ENCODE measurements at places on chromosomes 16 and 17. TPM values are rescaled to one million over a fixed set of nuclear protein-coding genes. Genes with fewer than 3 reads are reported as not detected.
A peak's percentile ranks its signal among the peaks of the same experiment; 100 is the strongest.

TMEM256 gene
- 180 TPM for total RNA-seq

ERCC4 gene
- 15.7 TPM for total RNA-seq

TMEM235 gene
- 0.24 TPM for total RNA-seq

- H3K4me1 ChIP-seq = peaks cover 29% of the 10 kb centered on the region
- H3K27me3 ChIP-seq = peaks cover 100% of the 10 kb centered on the region
- H3K4me3 ChIP-seq = no peak overlapping the region
- no peak for DNase-seq
Measured at GRCh38 chr17:48745381-48746275, 17.1 kb upstream of the HOXB13 start.

- no peak overlapping the region for H3K27ac ChIP-seq
- peak; percentile 63 for DNase-seq
- H3K4me3 ChIP-seq = peak overlapping the region; percentile 67
- H3K36me3 ChIP-seq = no peaks in the 10 kb centered on the region
- H3K4me1 ChIP-seq = peaks cover 45% of the 10 kb centered on the region
Measured at GRCh38 chr17:73645050-73645871, 1.0 kb upstream of the SDK2 start.

- H3K27me3 ChIP-seq = peaks cover 6% of the 10 kb centered on the region
- H3K4me1 ChIP-seq = peaks cover 18% of the 10 kb centered on the region
- no peak overlapping the region for H3K4me3 ChIP-seq
- no peak for DNase-seq
- no peaks in the 10 kb centered on the region for H3K36me3 ChIP-seq
Measured at GRCh38 chr17:33019161-33019890, 27.7 kb downstream of the SPACA3 start.

- no peaks in the 10 kb centered on the region for H3K36me3 ChIP-seq
- no peak overlapping the region for H3K27ac ChIP-seq
- peaks cover 54% of the 10 kb centered on the region for H3K4me1 ChIP-seq
- H3K4me3 ChIP-seq = peak overlapping the region; percentile 66
- H3K27me3 ChIP-seq = peaks cover 12% of the 10 kb centered on the region
Measured at GRCh38 chr17:50272711-50273653, 1.3 kb upstream of the TMEM92 start.

- peaks cover 4% of the 10 kb centered on the region for H3K27me3 ChIP-seq
- peaks cover 29% of the 10 kb centered on the region for H3K4me1 ChIP-seq
- no peak overlapping the region for H3K4me3 ChIP-seq
- H3K27ac ChIP-seq = no peak overlapping the region
- no peaks in the 10 kb centered on the region for H3K36me3 ChIP-seq
Measured at GRCh38 chr16:12609937-12610699, 193.6 kb downstream of the CPPED1 start.

DNA sequence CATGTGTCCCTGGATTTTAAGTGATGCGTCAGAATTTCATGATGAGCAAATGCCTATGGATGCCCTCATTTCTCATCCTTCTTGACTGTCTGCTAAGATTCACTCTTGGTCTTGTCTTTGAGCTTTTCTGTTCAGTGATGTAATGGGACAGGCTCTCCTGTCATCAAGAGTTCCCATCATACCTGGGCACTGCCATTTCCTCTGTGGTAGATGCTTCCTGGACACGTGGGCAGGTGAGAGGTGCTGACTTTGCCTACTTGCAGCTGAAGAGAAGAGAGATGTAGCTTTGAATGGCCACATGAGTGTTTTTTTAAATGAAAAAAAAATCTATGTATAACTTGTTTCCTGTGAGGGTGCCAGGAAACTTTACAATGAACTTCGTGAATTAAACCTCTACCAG is 557.7 kb downstream of the MAF start:
- peaks cover 13% of the 10 kb centered on the region for H3K4me1 ChIP-seq
- no peak for DNase-seq

GRCh38 chr16:51034481-51035109 is 116.5 kb downstream of the SALL1 start:
- H3K4me3 ChIP-seq = no peak overlapping the region
- H3K27ac ChIP-seq = no peak overlapping the region
- peaks cover 30% of the 10 kb centered on the region for H3K4me1 ChIP-seq
- DNase-seq = no peak
- no peaks in the 10 kb centered on the region for H3K36me3 ChIP-seq
- no peaks in the 10 kb centered on the region for H3K27me3 ChIP-seq

GRCh38 chr17:11779892-11780291 is 181.6 kb downstream of the DNAH9 start:
- H3K27me3 ChIP-seq = peaks cover 4% of the 10 kb centered on the region
- no peak overlapping the region for H3K4me3 ChIP-seq
- peaks cover 25% of the 10 kb centered on the region for H3K36me3 ChIP-seq
- H3K27ac ChIP-seq = no peak overlapping the region
- no peak for DNase-seq

DNA sequence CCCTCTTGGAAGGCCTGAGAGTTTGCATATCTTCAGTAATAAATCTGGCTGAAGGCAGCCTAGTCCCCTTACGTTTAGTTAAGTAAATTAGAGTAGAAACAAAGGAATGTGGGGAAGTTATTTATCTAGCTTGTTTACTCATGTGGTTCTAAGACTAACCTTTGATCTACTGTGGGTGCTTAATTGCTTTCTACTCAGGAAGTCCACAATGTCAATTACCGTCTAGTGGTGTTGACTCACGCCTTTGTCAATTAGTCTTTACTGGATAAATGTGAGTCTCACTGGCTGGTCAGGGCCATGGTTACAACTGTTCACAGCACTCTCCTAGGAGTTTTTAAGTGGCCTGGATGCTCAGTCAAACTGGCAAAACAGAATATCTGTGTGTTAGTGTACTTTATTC is 2338.4 kb downstream of the TP53TG3F start:
- peaks cover 66% of the 10 kb centered on the region for H3K36me3 ChIP-seq
- no peaks in the 10 kb centered on the region for H3K4me1 ChIP-seq
- no peak overlapping the region for H3K27ac ChIP-seq
- DNase-seq = no peak
- H3K27me3 ChIP-seq = peaks cover 13% of the 10 kb centered on the region

DNA sequence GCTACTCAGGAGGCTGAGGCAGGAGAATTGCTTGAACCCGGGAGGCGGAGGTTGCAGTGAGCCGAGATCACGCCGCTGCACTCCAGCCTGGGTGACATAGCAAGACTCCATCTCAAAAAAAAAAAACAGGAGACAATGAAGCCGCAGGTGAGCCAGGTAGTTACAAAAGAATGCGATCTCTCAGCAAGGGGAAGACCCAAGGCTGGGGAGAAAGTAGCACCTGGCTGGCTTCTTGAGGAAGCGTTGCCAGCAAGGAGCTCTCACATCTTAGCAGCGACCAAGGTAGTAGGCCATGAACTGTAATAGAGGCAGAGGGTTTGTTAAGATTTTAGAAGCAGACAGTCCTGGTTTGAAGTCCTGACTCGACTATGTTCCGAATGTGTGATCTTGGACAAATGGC is 175.0 kb downstream of the AIPL1 start:
- H3K4me1 ChIP-seq = peaks cover 65% of the 10 kb centered on the region
- H3K27me3 ChIP-seq = peaks cover 3% of the 10 kb centered on the region
- H3K36me3 ChIP-seq = no peaks in the 10 kb centered on the region
- no peak overlapping the region for H3K27ac ChIP-seq
- DNase-seq = no peak

DNA sequence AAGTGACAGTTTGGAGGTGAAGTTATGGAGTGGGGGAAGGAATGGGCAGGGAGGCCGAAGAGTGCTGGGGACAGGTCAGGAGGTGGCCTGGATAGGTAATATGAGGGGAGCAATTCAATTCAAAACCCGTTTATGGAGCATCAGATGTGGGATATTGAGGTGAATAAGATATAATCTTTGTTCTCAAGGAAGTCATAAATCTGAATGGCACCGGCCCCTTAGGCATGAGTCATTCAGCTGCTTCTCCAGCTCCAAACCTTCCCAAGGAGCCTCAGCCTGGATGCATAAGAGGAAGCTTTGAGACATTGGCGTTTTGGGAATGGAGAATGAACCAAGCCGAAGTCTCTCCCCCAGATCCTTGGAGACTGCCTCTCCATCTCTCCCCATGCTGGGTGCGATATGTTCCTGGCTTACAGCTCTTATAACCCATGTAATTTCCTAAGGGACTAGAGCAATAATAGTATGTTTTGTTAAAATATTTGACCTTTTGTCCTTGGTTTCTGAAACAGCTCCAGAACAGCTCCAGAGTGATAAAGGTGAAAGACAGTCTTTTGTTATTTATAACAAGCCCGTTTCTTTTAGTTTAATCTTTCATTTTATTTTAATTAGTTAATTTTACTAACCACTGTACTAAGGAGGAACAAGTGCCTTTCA is 1.7 kb downstream of the TUBG2 start:
- H3K4me1 ChIP-seq = peaks cover 7% of the 10 kb centered on the region
- peak overlapping the region; percentile 85 for H3K4me3 ChIP-seq
- H3K27me3 ChIP-seq = peaks cover 3% of the 10 kb centered on the region
- peaks cover 26% of the 10 kb centered on the region for H3K36me3 ChIP-seq
- no peak for DNase-seq

DNA sequence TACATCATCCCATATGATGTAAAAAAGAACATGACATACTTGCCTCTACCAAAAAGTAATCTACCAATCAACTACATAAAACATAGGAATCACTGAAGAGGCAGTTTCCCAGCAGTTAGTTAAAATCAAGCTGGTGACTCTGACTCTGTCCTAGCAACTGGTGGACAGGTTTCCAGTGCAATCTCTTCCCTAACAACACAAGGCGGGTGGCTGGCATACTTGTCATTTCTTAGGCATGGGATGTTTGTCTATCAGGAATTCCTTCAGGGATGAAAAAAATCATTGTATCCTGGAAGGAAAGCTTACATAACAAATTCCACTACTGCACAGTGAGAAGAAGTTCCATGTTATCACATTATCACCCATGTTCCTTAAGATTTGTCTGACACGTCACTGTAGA is 50.9 kb downstream of the HELZ start:
- no peak for DNase-seq
- no peaks in the 10 kb centered on the region for H3K27me3 ChIP-seq
- no peak overlapping the region for H3K4me3 ChIP-seq
- no peaks in the 10 kb centered on the region for H3K4me1 ChIP-seq

DNA sequence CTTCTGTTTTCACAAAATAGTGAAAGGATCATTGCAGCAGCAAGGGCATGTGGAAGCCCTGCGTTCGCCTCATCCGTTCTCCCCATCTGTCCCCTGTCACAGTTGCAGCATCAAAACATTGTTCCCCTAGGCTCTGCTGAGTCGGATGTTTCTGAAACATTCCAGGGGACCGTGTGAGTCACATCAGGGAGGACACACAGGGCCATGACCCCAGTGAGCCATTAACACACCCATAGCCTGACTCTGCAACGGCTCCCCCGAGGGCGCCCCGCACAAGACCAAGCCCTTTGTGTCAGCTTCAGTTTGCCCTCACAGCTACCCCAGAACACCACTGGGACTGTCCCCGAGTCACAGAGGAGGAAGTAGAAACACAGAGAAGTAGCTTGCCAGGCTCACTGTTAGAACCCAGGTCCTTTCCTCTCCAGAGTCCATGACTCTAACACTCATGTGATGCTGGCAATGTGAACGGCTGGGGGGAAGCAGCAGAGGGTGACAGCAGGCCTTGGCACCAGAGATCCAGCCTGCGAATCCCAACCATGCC is 63.3 kb upstream of the HSBP1 start:
- H3K27ac ChIP-seq = no peak overlapping the region
- no peaks in the 10 kb centered on the region for H3K27me3 ChIP-seq
- H3K4me1 ChIP-seq = peaks cover 4% of the 10 kb centered on the region
- DNase-seq = no peak

DNA sequence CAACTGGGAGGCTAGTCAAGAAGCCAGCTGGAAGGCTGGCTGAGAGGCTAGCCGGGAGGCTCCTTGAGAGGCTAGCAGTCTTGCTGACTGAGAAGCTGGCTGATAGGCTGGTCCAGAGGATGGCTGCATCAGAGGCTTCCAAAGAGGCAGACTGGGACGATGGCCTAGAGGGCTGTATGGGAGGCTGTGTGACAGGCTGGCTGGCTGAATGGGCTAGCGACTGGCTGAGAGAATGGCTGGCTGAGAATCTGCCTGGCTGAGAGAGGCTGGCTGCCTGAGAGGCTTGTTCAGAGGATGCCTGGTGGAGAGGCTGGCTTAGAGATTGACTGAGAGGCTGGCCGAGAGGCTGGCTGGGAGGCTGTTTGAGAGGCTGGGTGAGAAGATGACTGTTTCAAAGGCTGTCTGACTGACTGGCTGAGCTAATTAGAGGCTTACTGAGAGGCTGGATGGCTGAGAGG is 34.8 kb upstream of the ACSM2B start:
- no peaks in the 10 kb centered on the region for H3K36me3 ChIP-seq
- no peak overlapping the region for H3K27ac ChIP-seq
- no peak overlapping the region for H3K4me3 ChIP-seq
- DNase-seq = no peak

DNA sequence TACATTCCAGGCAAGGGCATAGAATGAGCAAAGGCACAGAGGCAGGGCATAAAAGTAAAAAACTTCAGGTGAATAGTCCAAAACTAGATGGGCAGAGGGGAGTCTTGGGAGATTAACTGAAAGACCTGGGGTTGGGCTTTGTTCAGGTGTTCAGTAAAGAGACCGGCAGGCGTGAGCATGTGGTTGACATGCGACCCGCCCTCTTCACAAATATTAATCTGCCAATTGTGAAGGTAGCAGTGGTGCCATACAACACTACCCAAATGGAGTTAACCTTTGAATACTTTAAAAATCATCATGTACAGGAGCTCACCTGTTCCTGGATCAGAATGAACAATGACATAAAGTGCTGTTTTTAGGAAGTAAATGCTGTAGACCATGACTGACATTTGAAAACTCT is 225.5 kb downstream of the LGALS9B start:
- no peak overlapping the region for H3K27ac ChIP-seq
- DNase-seq = no peak
- H3K4me1 ChIP-seq = no peaks in the 10 kb centered on the region
- H3K36me3 ChIP-seq = peaks cover 18% of the 10 kb centered on the region
- H3K27me3 ChIP-seq = no peaks in the 10 kb centered on the region
- no peak overlapping the region for H3K4me3 ChIP-seq

GRCh38 chr17:36602030-36602748 is 806 bp downstream of the MRM1 start:
- H3K27ac ChIP-seq = no peak overlapping the region
- H3K4me1 ChIP-seq = peaks cover 27% of the 10 kb centered on the region
- peaks cover 7% of the 10 kb centered on the region for H3K36me3 ChIP-seq
- H3K4me3 ChIP-seq = peak overlapping the region; percentile 84

DNA sequence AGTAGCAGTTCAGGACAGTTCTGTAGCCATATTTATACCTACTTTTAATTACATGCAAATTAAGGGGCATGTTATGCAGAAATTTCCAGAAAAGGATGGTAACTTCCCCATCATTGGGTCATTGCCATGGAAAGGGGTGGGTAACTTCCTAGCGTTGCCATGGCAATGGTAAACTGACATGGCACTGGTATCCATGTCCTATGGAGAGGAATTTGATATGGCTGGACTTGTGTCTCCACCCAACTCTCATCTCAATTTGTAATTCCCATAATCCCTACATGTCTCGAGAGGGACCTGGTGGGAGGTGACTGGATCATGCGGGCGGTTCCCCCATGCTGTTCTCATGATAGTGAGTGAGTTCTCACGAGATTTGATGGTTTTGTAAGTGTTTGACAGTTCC is 35.6 kb upstream of the CACNG4 start:
- H3K36me3 ChIP-seq = no peaks in the 10 kb centered on the region
- H3K27me3 ChIP-seq = no peaks in the 10 kb centered on the region
- H3K4me3 ChIP-seq = no peak overlapping the region
- no peak for DNase-seq
- no peak overlapping the region for H3K27ac ChIP-seq
- H3K4me1 ChIP-seq = 0 out of 2 replicates have a peak, but pooled peaks cover 2% of the 10 kb centered on the region

Data from WTC11 (cell line).